Left lung (tissue), 14 donors: ENCODE measurements at places on chromosomes 7 and 10. TPM values are rescaled to one million over a fixed set of nuclear protein-coding genes. Genes with fewer than 3 reads are reported as not detected.

HOXA1 gene
- polyA plus RNA-seq: 3.1 TPM

AMPH gene
- polyA plus RNA-seq: 12.4 TPM

CPVL gene
- 7.3 TPM for polyA plus RNA-seq

AKR1C4 gene
- not detected for polyA plus RNA-seq

WNT8B gene
- not detected for polyA plus RNA-seq

MYO3A gene
- 3.1 TPM for polyA plus RNA-seq

MKI67 gene
- polyA plus RNA-seq: 109 TPM

SPDYE18 gene
- 1.8 TPM for polyA plus RNA-seq

DLX6 gene
- not detected for polyA plus RNA-seq

CPA2 gene
- 0.57 TPM for polyA plus RNA-seq

CPEB3 gene
- 2.9 TPM for polyA plus RNA-seq

CRHR2 gene
- polyA plus RNA-seq: 0.23 TPM

KCTD7 gene
- 32.2 TPM for polyA plus RNA-seq

UPK3B gene
- 7.3 TPM for polyA plus RNA-seq

ACTL6B gene
- polyA plus RNA-seq: not detected

RET gene
- 3.8 TPM for polyA plus RNA-seq

CYP3A4 gene
- polyA plus RNA-seq: 0.20 TPM

CDC14C gene
- 0.10 TPM for polyA plus RNA-seq

CLCN1 gene
- not detected for polyA plus RNA-seq

UCMA gene
- 0.57 TPM for polyA plus RNA-seq

BLNK gene
- polyA plus RNA-seq: 15.3 TPM

ZNF365 gene
- polyA plus RNA-seq: 0.27 TPM

SFRP5 gene
- polyA plus RNA-seq: 6.4 TPM

LIPN gene
- polyA plus RNA-seq: not detected

OPALIN gene
- not detected for polyA plus RNA-seq

MEST gene
- 416 TPM for polyA plus RNA-seq

ANKRD1 gene
- 0.11 TPM for polyA plus RNA-seq

OR2A1 gene
- 3.2 TPM for polyA plus RNA-seq

WEE2 gene
- 0.23 TPM for polyA plus RNA-seq

TYW1B gene
- polyA plus RNA-seq: 3.6 TPM

SP8 gene
- polyA plus RNA-seq: not detected

CALHM3 gene
- polyA plus RNA-seq: not detected

MINDY4 gene
- polyA plus RNA-seq: 15.8 TPM

CAMK2B gene
- polyA plus RNA-seq: 0.68 TPM

STOX1 gene
- 4.0 TPM for polyA plus RNA-seq
